ENCODE measurements at places on chromosomes 6 and 20.

DNA sequence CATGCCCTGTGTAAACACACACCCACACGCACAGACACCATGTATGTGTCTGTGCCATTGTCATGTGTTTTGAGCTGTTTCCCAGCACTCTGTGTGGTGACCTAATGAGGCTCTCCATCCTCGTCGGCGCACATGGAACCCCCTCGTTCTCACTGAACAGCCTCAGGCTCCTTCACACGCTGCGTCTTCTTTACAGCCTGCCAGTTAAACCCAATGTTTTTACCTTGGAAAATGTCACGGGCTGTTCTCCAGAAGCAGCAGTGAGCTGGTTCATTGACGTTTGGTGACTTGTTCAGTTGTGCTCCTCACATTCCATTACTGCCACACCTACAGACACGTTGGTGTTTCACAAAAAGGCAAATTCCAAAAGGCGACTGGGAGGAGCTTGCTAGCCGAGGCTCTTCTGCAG lies 201.0 kb upstream of the FOXQ1 start:
- DNase-seq, result no peak

GRCh38 chr6:96304997-96305396 lies 216.6 kb upstream of the UFL1 start:
- no peak for DNase-seq

DNA sequence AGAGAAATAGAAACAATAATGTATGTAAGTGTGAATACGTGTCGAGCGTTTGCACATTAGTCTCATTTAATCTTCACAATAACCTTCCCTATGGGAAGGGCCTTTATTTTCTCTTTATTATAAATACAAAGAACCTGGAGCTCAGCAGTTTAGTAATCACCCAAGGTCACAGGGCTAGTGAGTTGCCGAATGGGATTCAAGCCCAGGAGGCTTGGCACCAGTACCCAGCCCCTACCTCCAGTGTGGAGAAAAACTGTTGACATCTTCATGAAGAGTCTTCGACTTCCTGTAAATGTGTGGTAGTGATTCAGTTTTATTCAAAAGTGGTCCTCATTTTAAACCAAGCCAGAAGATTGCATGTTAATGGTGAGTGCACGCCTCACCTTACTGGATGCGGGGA lies 162.8 kb downstream of the SCML4 start:
- no peak for DNase-seq

DNA sequence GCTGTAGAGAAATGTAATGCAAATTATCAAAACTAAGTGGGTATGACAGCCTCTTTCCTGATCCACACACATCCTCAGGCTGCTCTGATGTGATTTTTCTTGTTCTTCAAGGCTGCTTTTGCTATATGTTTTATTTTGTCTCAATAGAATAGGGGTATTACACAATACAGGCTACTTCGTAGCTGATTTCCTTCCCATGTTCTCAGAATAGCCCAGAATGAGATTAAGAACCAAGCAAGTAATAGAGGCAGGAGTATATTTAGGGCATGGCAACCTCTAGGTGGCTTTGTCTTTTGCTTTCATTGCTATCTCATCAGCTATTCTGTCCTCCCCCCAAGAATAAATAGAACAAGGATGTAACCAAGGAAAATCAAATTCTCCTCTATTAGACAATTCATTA lies 241.8 kb downstream of the ALDH8A1 start:
- DNase-seq, result no peak

DNA sequence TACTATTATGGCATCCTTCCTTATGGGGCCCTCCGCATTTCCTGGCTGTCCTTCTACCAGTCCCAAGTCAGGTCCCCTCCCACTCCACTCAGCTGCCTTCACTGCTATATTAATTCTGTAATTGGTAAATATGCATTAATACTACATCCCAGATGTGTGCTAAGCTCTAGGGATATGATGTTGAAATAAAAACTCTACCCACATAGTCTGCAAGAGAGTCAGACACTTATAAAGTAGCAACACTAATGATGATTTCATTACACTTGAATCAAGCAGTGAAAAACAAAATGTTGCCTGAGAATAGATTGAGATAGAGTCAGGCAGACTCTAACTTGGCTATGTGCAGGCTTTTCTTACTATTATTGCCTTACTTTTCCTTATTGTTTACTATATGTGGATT lies 62.4 kb downstream of the AIG1 start:
- no peak for DNase-seq

Measured in stimulated activated CD4-positive, alpha-beta T cell treated with anti-CD3 and anti-CD28 coated beads, Interleukin-1b, Interleukin-23, amount 100 ng/mL, for 24 hours (primary cell).